ENCODE measurements at places on chromosomes 11 and 22.

DNA sequence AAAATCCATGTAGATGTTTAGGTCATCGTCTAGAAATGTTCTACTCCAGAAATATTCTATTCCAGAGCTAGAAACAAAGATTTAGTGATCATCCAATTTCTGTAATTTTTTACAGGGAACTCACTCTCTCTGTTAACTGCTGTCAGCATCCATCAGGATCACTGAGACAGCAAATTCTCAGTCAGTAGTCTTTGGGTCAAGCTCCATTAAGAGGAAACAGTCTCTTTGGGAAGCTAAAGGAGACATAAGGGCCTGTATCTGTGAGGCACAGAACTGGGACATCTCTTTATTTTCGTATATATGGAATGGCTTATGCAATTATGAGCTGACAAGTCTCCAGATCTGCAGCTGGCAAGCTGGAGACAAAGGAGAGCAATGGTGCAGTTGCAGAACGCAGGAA lies 48.3 kb downstream of the PIK3C2A start:
- no peak for DNase-seq

DNA sequence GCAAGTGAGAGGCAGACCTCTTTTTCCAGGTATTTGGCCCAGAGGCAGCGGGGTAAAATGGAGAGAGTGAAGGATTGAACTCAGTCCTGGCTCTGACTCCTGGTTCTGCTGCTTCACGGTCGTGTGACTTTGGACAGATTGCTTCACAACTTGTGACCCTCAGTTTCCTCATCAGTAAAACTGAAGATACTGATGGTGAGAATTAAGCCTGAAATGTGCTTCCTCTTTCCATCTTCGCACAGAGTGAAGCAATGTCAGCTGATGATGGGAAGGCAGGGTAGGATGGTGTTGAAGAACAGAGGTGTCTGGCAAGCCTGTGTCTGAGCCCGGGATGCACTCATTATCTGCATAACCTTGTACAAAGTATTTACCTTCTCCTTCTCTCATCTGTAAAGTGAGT lies 59.0 kb downstream of the UBASH3B start:
- peak; percentile 89 for DNase-seq

DNA sequence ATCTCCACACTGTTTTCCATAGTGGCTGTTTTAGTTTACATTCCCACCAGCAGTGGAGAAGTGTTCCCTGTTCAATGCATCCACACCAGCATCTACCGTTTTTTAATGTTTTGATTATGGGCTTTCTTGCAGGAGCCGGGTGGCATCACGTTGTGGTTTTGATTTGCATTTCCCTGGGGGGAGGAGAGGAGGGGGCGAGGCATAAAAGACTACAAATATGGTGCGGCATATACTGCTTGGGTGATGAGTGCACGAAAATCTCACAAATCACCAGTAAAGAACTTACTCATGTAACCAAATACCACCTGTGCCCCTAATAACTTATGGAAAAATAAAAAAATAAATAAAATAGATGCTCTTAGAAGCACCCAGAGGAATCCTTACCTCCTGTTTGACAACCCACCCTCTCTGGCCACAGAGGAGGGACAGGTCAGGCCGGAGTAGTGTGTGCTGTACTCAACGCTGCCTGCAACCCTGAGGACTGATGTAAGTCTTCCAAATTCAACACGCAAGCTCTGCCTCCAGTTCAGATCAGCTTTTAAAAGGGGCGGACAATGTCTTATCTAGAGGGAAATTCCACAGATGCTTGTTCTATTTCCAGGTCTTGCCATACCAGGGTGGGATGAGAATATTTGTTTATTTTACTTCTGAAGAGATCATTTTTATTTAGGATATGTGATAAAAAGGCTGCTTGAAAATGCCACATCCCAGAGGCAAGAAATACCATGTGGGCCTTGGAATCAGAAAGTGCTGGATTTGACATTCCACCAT lies 329.6 kb upstream of the B3GAT1 start:
- no peak for DNase-seq

DNA sequence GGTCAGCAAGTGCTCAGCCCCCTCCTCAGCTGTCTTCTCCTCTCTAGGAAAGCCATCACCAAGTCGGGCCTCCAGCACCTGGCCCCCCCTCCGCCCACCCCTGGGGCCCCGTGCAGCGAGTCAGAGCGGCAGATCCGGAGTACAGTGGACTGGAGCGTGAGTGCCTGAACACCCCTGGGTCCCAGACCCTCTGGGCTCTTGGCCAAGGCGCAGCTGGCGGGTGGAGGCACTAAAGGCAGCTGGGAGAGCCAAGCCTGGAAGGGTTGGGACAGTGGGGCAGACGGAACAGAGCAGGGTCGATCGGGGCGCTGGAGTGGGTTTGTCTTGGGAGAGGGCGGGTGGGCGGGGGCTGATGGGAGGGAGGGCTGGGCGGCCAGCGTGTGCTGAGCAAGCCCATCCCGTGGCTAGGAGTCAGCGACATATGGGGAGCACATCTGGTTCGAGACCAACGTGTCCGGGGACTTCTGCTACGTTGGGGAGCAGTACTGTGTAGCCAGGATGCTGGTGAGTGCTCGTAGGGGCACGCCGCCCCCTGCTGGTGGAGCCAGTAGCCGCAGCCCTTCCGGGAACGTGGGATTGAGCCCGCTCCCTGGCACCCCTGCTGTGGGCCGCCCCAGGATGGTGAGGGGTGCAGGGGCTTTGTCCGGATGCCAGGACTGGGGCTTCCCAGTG lies 14.1 kb upstream of the MDK start:
- DNase-seq = peak; percentile 77

DNA sequence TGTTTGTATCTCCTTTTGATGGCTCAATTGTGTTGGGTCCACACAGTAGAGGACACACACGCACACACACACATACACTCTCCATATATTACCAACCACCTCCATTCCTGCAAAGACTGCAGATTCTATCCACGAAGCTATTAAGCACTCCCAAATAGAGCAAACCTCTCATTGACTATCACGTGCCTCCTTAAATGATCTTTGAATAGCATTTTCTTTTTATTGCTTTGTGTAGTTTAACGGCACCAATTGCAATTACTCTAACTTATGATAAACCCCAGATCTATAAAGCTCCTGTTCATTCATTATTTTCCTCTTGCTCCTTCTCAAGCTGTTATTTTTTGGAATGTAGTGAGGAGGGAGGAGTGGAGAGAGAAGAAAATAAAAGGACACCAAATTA lies 204.7 kb downstream of the ST3GAL4 start:
- DNase-seq = no peak

DNA sequence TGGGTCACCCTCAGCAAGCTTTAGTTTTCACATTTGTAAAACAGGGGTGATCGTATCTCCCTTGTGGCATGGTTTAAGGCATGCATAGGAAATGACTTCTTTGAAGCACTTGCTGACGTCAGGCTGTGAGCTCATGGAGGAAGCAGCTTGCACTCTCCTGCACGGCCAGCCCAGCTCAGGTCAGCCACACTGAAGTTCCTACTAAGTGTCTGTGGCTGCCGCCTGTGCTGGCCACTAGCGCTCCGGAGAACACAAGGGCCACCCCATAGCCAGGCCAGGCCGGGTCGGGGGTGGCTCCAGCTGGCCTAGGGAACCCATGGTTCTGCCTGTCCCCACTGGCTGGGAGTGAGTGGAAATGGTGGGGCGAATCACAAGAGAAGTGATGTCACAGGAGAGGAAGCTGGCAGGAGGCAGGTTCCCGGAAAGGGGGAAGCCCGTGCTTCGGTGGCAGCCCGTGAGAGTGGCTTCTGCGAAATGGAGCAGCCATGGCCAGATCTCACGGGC lies 28.2 kb downstream of the KCTD17 start:
- peak; percentile 83 for DNase-seq

DNA sequence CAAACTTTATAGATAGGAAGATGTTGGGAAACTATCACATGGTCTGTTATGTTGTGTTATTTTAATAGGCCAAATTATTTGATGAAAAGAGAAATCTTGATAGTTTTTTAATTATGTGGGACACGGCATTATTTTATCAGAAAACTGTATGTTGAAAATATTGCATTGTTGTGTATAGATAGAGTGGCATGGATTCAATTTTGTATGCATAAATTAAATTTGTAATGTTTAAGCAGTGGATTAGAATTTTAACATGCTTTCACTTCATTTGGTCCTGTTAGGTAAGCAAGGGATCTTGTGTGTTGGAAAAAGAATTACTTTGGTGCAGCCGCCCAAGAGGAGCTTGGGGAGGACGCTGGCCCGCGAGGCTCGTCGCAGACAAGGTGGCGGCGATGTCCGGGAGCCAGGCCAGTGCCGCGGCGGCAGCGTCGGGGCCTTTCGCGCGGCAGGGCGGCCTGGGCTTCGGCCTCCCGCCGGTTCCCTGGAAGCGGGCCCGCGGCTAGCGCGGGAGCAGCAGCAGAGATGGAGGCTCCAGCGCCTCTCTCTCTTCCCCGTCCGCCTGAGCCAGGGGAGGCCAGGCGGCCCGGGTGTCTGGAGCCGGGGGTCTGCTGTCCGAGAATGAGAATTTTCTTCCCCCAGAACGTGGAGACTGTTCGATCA lies 82.7 kb downstream of the GGT1 start:
- no peak for DNase-seq

DNA sequence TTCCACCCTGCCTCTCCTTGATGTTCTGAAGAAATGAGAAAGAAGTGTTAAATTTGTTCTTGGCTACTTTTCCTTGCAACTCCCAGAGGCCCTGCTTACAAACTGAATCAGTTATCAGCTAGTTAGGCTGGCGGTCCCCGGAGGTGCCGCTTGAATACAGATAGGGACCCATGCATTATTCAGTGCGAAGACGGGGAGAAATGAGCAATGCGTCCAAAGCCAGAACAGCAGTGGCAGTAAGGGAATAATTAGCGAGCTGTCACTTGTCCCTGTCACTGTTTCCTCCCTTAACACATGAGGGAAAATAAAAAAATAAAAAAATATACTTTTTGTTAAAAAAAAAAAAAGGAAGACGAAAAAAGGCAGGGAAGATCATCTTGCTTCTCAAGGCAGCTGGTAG lies 528.1 kb downstream of the MN1 start:
- DNase-seq = no peak

GRCh38 chr11:75155570-75156422 lies 4.9 kb downstream of the SLCO2B1 start:
- DNase-seq = no peak

- no peak for DNase-seq
These were observed at the start of gene OR51E2 for GRCh38 chr11:4697585-4697984. TSS of gene OR51E2 (minus strand) at chr11:4697853. CDS start at chr11:4682711, 15,142 bp downstream.

DNA sequence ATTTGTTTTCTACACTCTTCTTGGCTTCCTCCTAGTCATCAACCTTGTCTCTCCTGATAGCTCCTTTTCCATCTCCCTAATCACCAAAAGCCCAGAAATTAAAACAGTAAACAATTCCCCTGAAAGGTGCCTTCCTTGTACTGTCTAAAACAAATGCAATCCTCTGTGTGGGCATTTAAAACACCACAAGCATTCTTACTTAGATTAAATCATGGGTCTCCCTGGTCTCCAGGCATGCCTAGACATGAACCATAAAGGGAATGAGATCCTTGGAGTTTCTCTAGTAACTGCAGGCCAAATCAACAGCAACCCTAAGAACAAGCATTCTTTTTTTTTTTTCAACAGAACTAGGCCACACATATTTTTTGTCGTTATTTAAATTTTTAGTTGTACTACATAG lies 1.9 kb downstream of the BTG4 start:
- no peak for DNase-seq

GRCh38 chr11:21896746-21897602 lies 295.9 kb upstream of the ANO5 start:
- DNase-seq = peak; percentile 71

DNA sequence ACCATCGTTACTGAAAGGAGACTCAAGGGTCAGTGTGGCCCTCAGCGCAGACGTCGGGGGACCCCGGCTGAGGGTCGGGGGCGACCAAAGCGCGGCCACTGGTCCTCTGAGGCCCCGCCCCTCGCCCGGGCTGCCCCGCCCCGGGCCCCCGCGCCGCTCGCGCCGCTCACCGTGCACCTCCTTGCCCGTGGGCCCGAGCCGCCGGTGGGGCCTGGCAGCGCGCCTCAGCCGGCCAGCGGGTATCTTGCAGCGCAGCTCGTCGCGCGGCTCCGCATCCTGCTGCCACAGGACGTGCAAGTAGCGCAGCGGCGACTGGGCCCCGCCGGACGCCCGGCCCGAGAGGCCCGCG lies 419 bp downstream of the ANKRD54 start:
- DNase-seq = peak; percentile 69

DNA sequence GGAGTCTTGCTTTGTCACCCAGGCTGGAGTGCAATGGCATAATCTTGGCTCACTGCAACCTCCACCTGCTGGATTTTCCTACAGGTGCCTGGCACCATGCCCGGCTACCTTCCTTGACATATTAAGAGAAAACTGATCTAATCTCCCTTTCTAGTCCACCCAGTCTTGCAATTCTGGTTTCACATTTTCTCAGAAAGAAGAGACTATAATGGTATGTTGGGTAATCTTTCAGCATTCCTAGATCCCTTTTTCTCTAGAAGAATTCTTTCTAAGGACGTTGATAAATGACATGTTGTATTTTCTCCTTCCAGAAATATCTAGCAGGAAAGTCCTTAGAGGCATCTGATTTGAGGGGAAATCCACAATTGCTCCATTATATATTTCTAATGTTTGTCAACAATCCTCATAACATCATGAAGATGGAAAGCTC lies 10.4 kb upstream of the HSPA8 start:
- DNase-seq = peak; percentile 60

- no peak for DNase-seq
These were observed 827 bp upstream of the MUC2 start for GRCh38 chr11:1073851-1074243.

DNA sequence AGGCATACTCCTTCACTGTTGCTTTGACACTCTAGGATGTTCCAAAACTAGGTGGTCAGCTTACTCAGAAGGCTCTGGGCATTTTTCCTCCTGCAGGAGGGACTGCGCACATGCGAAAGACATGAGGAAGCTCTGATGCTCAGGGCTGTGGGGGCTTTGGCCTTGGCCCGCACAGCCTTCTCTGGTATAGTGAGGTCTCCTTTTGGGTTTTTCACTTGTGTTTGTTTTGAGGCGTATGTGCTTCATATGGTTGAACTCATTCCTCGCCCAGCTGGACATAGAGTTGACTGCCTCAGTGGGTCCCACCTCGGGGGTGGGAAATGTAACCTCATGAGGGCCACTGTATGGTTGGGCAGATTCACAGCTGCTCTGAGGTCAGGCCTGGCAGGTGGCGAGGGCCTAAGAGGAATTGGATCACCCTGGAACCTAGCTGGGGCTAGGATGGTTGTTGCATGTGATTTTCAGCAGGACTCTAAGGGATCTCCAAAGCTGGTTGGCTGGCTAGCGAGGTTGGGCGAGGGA lies 63.7 kb downstream of the PTPRJ start:
- no peak for DNase-seq

GRCh38 chr11:73296501-73297230 lies 11.4 kb upstream of the ARHGEF17 start:
- no peak for DNase-seq

DNA sequence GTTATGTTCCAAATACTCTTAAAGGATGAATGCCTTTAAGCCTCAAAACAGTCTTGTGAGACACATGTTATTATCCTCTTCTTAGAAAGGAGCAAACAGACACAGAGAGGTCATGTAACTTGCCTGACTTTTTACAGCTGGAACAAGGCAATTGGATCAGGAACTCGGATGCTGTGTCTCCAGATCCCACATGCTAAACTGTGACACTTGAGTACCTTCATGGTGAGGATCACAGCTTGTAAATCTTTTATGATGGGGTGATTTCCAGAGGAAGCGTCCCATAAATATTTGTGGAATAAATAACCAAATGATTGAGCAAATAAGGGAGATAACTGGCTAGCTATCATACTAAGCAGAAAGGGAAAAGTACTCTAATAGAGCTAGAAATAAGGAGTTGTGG lies 171.2 kb downstream of the C11orf91 start:
- no peak for DNase-seq

GRCh38 chr11:92867913-92868619 lies 101.4 kb upstream of the MTNR1B start:
- DNase-seq = no peak
